IPS DF 19.7 (cell line): ENCODE measurements at places on chromosomes 16 and 17.

- DNase-seq = no peak
Observed at GRCh38 chr16:34648-34987, 18.8 kb downstream of the POLR3K start.

DNA sequence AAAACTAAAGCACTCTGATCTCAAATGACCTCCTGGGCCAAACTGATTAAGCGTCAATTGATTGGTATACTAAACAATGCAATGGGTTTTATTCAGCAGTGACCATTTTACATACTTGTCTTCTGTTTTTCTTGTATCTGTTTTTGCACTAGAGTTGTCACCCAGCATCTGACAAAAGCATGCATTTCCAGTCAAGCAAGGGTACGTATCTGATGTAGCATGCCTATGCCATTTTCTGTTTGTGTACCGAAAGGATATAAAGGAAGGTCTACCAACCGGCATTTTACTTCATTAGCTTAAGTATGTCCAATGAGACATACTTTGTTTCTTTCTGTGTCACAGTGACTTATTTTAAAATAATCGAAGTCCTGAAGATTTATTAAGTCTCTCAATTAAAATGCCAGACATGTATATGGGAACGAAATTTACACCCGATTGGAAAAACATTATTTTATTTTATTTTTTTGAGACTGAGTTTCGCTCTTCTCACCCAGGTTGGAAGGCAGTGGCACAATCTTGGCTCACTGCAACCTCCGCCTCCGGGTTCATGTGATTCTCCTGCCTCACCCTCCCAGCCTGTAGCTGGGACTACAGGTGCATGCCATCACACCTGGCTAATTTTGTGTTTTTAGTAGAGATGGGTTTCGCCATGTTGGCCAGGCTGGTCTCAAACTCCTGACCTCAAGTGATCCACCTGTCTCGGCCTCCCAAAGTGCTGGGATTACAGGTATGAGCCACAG, 7.5 kb downstream of the TOB1 start:
- no peak for DNase-seq

- no peak for DNase-seq
Observed at GRCh38 chr17:17183744-17184143, 22.4 kb downstream of the PLD6 start.

GRCh38 chr17:74971069-74971841, 1.3 kb downstream of the HID1 start:
- DNase-seq = no peak

DNA sequence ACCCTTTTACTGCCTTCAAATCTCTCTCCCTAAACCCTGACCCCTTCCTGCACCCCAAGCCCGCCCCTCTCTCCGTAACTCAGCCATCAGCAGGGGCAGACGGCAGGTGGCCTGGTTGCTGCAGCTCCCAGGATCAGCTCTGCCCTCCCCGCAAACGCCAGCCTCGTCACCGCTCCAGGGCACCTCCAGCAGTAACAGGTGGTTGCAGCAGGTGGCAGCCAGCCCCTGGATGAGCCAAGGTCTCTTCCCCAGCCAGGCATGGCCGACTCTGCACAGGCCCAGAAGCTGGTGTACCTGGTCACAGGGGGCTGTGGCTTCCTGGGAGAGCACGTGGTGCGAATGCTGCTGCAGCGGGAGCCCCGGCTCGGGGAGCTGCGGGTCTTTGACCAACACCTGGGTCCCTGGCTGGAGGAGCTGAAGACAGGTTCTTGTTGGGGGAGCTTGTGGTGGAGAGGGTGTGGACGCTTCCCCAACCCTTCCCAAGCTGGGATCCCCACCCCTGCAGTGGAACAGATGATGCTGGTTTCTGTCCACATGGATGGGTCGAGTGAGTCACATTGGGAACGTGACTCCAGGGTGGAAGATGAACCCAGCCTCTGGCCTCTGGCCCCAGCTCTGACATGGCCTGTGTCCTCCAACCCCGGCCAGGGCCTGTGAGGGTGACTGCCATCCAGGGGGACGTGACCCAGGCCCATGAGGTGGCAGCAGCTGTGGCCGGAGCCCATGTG, 558 bp downstream of the HSD3B7 start:
- DNase-seq = no peak

DNA sequence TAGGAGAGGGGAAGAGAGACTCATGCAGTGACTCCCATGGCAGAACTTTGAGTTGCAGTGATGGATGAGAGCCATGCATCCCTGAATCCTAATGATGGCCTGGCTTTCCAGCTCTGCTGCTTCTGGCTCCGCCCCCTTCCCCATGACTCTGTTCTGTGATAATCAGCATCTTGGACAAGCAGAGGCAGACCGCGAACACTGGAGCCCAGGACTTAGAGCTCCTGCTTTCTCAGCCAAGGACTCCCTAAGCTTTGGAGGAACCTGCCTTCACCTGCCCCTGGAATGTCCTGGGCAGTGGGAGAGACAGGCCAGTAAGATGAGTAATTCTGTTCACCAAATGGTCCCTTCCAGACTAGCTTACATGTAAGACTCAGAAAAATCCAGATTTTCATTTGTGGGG, 12.5 kb downstream of the CCDC92B start:
- DNase-seq = no peak

- no peak for DNase-seq
Observed at GRCh38 chr17:63275971-63276745, 169.9 kb downstream of the CYB561 start.

DNA sequence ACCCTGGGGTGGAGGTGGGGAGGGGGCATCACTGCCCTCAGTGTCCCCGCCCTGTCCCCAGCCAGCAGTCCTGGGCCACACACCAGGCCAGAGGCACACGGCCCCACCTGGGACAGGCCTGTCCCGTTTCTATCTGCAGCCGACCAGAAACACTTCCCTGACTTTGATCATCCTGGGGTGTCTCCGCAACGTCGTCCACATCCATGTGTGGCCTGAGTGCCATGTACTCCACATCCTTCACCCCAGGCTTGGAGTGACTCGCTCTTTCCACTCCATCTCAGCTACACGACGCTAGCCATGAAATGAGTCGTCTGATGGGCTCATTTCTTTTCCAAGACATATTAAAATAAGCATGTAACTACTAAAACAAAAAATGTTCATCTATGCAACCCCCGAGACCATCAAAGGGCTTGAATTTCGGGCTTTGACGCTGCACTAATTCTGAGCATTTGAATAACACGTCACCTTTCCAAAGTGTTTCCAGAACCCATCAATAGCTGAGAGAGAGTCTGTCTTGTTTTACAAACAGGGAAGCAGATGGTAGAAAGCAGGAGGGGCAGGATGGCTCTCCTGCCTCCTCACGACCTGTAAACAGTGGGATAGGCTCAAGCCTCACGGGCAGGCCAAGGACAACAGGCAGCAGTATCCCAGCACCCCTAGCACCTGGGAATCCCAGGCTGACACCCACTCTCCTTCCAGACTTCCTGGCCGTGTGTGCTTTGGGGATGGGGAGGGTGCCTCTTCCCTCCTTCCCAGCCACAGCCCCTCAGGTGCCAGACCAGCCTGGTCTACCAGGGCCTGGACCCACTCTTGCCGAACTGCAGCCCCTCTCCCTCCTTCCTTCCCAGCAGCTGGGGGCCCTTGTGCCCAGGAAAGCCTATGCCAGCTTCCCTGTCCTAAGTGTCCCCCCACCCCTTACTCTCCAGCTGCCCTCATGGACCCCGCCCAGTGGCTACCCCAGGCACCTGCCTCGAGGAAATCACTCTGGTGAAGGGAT, 20.0 kb upstream of the RASD1 start:
- no peak for DNase-seq

DNA sequence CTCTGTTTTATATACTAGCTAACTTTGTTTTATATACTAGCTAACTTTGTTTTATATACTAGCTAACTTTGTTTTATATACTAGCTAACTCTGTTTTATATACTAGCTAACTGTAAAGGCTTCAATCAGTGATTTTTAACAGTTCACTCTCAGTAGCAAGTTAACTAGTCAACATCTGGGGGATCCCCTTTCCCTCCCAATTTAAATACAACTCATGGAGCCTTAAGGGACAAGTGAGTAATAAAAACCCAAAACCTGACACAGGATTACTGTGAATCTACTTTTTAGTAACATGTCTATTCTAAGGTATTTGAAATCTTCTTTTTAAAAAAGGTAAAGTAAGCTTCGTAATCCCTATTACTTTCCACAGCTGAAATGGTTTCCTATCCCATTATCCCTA, 32.2 kb downstream of the FAM222B start:
- DNase-seq = no peak

GRCh38 chr17:40278414-40278813, 9.3 kb upstream of the CDC6 start:
- DNase-seq = no peak

- DNase-seq = no peak
Observed at GRCh38 chr17:11825572-11826209, 171.6 kb downstream of the ZNF18 start.

DNA sequence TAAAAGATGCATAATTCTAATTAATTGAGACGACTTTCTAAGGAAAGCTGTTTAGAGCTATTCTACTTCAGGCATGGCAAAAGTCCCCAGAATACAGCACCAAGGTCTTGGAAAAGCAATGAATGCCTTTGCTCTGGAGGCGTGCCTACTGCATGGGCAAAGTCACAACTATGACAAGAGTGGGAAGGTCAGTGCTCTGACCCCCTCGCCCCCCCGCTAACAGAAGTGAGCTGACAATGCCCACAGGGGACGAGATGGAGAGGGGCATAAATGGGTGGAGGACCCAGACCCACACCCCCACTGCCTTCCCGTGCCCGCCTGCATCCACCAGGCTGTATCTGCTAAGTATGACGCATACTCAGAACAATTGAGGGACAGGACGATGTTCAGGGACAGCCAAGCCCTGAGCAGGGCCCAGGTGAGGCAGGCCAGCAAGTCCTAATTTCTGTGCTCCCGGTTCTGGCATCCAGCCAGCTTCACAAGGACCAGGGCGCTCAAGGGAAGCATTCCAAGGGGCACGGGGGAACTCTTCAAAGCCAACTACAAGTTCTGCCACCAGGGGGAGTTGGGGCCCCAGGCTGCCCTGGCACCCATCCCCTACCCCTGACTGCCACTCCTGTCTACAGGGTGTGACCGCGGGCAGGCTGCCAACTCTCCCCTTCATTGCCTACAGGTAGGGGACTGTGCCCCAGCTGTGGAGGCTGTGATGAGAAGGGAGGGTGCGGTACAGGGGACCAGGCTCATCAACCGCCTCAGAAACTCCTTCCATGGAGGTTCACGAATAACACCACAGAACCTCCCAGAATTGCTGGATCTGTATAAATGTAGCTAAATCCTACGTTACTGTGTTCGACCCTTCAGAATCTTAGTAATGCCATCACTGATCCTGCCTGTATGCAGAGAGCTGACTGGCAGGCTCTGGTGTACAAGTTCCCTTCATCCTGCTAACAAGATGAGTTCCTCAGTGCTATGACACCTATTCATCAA, 20.8 kb downstream of the NPRL3 start:
- no peak for DNase-seq

- no peak for DNase-seq
Observed at GRCh38 chr17:13272296-13272695, 254.5 kb upstream of the ELAC2 start.

GRCh38 chr17:11997972-11998233, 628 bp upstream of the ZNF18 start:
- DNase-seq = no peak

GRCh38 chr17:17749921-17750320, 68.7 kb downstream of the RAI1 start:
- peak; percentile 95 for DNase-seq

DNA sequence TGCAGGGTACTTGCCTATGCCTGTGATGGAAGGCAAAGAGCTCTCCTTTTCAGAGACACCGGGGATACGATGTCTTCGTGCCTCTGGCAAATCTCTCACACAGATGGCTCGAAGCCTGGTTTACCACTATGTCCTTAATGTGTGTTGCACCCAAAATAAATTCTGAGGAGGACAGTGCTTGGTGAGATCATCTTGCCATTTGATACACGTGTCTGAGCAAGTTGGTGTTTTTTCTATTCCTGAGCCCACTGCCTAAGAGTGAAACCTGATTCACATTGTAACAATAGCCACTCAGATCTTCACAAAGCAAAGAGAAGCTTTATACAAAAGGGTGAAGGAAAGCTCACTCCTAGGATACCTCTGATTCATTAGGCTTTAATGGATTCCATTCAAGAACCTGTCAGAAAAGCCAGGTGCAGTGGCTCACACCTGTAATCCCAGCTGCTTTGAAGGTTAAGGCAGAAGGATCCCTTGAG, 33.1 kb upstream of the AKAP1 start:
- DNase-seq = no peak

DNA sequence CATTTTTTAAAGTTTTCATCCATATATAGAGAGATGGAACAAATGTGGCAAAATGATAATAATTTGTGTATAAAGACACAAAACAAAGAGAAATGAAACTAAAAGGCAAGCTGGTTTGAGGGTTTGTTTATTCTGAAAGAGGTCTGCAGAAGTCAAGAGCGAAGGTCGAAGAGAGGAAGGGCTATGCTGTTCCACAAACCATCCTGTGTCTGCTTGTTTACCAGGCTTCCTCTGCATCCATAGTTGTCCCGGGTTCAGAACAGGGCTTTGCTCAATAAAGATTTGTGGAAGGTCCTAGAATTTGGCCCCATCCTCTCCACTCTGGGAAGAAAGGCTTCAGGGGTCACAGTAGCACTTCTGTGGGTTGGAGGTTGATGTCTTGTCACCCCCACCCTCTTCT, 2.4 kb upstream of the MARVELD3 start:
- no peak for DNase-seq

- no peak for DNase-seq
Observed at GRCh38 chr16:89316701-89317100, 99.2 kb downstream of the ZNF778 start.

- DNase-seq = no peak
Observed at GRCh38 chr17:80829166-80829813, 162.4 kb upstream of the CHMP6 start.

GRCh38 chr16:72905581-72905980, 142.3 kb downstream of the ZFHX3 start:
- DNase-seq = no peak

GRCh38 chr16:4433228-4433627, 7.6 kb downstream of the DNAJA3 start:
- no peak for DNase-seq

DNA sequence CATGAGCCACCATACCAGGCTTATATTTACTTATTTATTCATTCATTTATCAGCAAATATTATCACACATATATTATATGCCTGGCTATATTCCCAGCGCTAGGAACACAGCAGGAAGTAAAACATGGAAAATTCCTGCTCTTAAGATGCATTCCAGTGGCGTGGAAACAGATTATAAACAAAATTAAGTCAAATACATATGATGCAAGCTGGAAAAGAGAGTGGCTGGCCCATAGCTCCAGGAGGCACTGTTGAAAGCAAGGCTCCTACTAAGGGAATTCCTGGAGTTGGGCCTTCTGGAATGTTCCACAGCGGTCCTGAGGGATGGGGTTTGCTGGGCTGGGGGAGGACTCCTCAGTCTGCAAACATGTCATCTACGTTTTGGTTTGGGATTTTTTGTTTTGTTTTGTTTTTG, 18.4 kb downstream of the ADCY9 start:
- DNase-seq = no peak
